ENCODE measurements at places on chromosomes 7 and 10. TPM values are rescaled to one million over a fixed set of nuclear protein-coding genes. Genes with fewer than 3 reads are reported as not detected.
A peak's percentile ranks its signal among the peaks of the same experiment; 100 is the strongest.

GRCh38 chr7:12571691-12572090 lies 1.2 kb downstream of the SCIN start:
- no peak for DNase-seq

- DNase-seq: peak; percentile 22
Observed at GRCh38 chr7:155644971-155645509, 579 bp downstream of the RBM33 start.

The TMEM26 gene
- polyA plus RNA-seq: not detected

DNA sequence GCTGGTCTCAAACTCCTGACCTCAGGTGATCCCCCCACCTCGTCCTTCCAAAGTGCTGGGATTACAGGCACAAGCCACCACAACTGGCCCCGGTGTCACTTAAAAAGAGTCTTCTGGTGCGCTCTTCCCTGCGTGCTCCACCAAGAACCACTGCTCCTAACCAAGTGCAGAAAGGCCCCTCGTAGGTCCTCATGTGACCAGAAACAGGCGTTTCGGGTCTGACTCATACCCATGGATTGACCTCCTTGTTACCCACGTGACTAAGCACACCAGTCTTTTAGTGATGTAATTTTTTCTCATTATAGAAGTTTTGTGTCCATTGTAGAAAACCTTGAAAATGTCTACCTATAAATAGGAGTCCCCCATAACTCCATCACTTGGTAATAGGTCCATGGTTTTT lies 13.9 kb downstream of the FKBP6 start:
- peak; percentile 43 for DNase-seq

DNA sequence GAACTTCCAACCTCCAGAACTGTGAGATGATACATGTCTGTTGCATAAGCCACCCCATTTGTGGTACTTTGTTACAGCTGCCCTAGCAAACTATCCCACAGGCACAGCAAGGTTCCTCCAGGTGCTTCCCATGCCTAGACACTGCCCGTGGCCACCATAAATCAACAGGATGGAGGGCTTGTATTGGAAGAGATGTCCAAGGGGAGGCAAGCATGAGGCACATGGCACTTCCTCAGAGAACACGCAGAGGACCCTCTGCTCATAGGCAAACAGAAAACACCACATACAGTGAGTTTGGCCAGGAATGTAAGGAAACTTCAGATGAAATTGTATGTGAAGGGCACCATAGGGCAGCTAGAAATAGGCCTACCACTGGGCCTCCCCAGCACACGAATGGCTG lies 291.1 kb downstream of the GRID1 start:
- DNase-seq: no peak

The CRYGN gene
- polyA plus RNA-seq: not detected

The GBX1 gene
- not detected for polyA plus RNA-seq

- DNase-seq: no peak
Observed at GRCh38 chr7:138892812-138893211, 88.4 kb downstream of the KIAA1549 start.

All from HepG2 (cell line).